Kidney (tissue), 22 donors: ENCODE measurements at places on chromosomes 1 and 21. TPM values are rescaled to one million over a fixed set of nuclear protein-coding genes. Genes with fewer than 3 reads are reported as not detected.

Gene BMP8A
- 1.2 TPM for total RNA-seq

Gene PTCH2
- total RNA-seq: 1.2 TPM

GRCh38 chr1:184052194-184052559 lies 647 bp downstream of the TSEN15 start:
- no peak for DNase-seq

Gene S100A16
- total RNA-seq: 119 TPM

DNA sequence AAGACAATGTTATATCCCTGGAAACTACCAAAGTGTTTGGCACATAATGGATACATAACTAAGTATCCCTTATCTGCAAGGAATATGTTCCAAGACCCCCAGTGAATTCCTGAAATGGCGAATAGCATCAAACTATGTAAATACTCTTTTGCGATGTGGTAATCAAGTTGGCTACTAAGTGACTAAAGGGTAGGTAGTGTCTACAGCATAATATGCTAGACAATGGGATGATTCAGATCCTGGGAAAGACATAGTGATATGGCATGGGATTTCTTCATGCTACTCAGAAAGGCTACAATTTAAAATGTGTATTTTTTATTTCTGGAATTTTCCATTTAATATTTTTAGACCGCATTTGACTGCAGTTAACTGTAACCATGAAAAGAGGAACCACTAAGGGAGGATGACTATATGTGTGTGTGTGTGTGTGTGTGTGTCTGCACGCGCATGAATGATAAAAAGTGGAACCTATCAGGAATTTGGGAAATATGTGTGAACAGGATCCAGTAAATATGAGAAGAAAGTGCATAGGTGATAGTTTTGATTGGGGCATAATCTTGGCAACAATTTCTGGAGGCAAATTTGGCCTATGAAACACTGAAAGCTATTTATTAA lies 1899.9 kb downstream of the NCAM2 start:
- no peak for DNase-seq

DNA sequence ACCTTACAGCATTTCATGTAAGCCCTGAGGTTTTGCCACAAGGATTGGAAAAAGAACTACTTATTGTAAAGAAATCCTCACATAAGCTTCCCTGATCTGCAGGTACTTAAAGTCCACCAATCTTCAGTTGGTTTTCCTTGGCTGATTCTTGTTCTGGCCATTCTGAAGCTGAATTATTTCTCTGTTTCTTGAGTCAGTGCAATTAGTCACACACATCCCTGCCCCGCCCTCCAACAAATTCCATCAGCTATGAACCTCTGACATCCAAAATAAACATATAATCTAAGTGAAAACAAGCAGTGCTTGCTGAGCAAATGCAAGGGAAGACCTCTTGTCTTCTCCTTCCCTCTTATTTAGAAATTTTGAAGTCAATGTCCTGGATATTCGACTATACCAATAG lies 8.2 kb upstream of the FNDC7 start:
- no peak for DNase-seq

DNA sequence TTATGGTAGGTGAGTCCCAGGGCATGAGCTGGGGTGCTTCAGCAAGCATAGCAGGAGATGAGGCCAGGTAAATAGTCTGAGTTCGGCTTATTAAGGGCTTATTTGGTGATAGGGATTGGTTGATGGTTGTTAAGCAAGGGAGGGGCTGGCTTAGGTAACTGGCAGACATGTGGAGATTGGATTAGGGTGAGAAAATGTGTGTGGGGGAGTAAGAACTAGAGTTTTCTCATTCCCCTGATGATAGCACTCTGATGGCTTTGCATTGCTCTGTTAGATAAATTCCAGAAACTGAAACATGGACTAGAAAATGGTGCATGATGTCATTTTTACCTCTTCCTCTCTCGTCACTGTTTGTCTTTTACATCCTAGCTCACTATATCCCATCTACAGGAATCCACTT lies 53.6 kb downstream of the FGGY start:
- no peak for DNase-seq

DNA sequence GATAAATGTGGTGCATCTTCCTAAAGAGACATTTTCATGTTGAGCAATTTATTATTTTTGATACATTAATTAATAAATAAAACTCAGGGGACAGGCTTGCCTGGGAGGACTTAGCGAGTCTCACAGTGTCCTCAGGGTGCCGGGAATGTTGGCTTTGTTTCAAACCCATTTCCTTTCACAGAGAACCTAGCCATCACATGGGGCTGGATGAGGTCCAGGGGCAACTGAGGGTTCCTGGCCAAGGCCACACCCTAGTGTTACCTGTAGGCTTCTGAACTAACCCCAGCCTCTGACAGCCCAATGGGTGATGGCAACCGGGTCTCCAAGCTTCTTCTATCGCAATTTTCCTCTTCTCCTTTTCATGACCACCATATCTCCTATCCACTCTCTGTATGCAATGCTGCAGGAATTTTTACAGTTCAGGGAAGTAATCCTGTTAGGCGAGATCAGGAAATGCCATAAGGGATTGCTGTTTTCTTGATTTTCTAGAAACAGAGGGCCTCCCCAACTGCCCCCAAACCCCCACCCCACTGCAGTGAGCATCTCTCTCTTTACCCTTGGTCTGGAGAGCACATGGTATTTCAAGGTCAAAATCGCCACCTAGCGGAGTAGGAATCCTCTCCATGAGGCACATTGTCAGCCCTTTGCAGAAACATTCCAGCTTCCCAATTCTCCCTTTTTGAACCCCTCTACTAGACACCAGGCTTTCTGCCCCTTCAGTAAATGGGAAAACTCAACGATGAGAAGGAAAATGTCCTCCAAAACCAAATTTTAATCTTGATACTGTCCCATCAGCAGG lies 22.1 kb upstream of the SMYD3 start:
- DNase-seq: no peak

DNA sequence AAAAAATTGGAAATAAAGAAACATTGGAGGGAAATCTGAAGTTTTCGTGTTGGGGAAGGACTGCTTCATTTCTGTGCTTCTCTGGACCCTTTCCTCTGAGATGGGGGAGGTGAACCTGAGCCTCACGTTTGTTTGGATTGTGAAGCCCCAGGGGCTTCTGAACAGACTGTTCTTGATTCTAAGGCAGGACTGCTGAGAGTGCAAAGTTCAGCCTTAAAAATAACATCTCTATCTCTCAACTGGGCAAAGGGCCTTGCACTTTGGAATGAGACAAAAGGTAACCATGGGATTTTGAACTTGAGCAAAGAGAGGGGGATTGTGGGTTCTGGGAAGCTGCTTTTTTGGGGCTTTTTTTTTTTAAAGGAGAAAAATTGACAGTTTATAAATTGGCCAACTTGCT lies 45.0 kb downstream of the GPR88 start:
- DNase-seq: no peak

DNA sequence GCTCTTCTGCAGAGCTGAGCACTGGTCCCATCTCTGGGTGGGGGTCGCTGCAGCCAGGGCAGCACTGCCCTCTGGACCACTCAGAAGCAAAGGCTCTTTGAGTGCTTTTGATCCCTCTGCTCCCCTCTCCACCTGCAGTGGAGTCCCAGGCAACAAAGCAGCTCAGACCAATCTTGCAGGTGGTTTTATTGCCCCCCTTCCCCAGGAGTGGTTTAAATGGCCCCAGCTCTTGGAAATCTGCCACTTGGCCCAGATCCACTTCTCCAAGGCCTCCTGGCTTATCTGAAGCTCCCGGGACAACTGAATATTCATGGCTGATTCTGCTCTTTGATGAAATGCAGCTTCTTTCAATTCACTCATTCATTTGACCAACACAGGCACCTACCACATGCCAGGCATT lies 2.7 kb downstream of the STUM start:
- DNase-seq: peak; percentile 40

DNA sequence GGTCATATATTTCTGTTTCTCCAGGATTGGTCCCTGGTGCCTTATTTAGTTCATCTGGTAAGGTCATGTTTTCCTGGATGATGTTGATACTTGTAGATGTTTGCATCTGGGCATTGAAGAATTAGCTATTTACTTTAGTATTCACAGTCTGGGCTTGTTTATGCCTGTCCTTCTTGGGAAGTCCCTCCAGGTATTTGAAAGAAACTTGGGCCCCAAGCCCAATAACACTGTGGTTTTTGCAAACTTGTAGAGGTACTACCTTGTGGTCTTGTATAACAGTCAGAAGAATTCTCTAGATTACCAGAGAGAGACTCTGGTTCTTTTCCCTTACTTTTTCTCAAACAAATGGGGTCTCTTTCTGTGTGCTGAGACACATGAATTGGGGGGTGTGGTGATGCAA lies 251.4 kb upstream of the B3GALT2 start:
- DNase-seq: no peak

Gene NCSTN
- total RNA-seq: 109 TPM
